T-helper 2 cell treated with Interferon-gamma antibody and Interleukin-4, amounts not matched to agents 5 μg/mL and 100 μg/mL, for 36 hours (primary cell): ENCODE measurements at places on chromosomes 2 and 18.

GRCh38 chr2:104444392-104444791 lies 409.5 kb upstream of the POU3F3 start:
- DNase-seq: no peak

DNA sequence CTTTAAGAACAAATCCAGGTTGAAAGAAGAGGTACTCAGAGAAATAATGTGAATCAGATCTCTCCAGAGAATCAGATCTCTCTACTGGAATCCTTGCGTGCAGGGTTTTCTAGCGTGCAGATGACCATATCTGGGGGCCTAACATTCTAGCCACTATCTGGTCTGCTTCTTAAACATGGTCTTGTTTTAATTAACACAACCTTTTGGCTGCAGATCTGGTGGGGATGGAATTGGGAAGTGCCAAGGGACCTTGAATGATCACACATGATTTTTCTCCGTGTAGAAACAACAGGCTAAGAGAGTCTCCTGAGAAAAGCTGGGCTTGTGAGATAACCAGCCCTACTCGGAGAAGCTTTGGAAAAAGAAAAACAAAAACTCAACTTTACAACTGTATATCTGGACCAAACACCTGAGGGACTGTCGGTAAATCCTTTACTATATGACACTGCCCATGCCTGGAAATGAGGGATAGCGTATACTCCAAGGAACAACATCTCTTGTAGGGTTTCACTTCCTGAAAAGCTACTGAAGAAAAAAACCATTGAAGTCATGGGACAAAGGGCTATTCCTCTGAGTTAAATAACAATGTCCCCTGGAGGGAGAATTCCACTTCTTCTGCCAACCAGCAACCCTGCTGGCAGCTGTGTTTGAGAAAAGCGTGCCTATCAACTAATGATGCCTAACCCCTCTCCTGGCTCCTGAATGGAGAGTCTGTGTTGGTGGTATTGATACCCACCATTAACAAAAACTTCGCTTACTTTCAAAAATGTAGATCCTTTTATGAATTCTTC lies 171.0 kb upstream of the REV1 start:
- no peak for DNase-seq

GRCh38 chr2:95728878-95729596 lies 137.2 kb downstream of the TRIM43 start:
- peak; percentile 15 for DNase-seq

DNA sequence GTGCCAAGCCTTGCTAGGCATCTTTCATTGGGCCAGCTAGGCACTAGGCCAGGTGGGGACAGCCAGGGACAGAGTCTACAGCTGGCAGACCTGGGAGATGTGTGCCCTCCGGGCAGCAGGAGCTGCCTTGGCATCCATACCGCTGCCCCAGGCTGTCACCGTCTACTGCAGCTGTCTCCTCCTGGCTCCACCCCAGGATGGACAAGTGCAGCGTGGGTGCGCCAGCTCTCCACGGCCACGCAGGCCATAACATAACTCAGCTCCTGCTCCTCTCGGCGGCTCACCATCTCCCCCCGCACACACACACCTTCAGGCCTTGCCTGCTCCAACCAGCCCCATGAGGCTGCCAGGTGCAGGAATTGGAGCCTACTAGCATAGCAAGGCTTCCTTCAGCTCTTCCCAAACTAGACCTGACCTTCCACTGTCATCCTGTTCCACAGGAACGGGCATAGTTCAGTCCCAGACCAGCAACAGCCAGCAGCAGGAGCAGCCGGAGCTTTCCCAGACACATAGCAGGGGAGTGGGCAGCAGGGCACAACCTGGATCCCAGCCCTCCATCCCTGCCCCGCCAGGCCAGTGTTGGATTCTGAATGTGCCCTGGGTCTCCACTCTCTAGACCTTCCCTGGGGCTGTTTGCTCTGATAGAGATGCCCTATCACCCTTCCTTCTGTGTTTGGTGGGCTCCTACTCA lies 2.5 kb upstream of the ADRA2B start:
- DNase-seq: no peak

GRCh38 chr2:14567561-14567960 lies 65.0 kb upstream of the LRATD1 start:
- DNase-seq: no peak

- DNase-seq: no peak
Observed at GRCh38 chr2:105582952-105583660, 161.6 kb upstream of the NCK2 start.

GRCh38 chr2:137525641-137526190 lies 438.6 kb upstream of the HNMT start:
- no peak for DNase-seq

- no peak for DNase-seq
Observed at GRCh38 chr18:63138436-63139340, 180.9 kb downstream of the BCL2 start.

- DNase-seq: no peak
Observed at GRCh38 chr2:200787351-200788120, 24.2 kb upstream of the BZW1 start.

DNA sequence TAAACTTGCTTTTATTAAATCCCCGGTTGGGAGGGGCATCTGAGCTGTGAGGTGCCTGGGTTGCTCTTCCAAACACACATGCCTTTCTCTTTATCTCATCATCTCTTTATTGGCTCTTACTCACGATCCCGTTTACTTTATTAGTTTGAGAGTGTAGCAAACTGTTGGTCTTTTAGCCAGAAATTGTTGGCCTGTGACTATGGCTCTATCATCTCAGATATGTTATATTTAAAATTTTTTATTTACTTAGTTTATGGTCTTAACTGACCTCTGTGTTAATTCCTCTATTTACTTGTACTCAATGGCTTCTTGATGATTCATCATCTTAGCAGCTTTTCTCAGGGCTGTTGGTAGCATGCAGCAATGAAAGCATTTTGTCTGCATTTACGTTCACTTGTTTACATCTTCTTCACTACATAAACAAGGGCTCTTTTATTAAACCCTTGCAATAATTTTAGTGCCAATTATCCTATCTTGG lies 408.4 kb downstream of the HRH4 start:
- DNase-seq: no peak

- DNase-seq: no peak
Observed at GRCh38 chr2:71606244-71606643, 152.9 kb downstream of the DYSF start.

GRCh38 chr2:212005085-212005671 lies 533.4 kb downstream of the ERBB4 start:
- no peak for DNase-seq

DNA sequence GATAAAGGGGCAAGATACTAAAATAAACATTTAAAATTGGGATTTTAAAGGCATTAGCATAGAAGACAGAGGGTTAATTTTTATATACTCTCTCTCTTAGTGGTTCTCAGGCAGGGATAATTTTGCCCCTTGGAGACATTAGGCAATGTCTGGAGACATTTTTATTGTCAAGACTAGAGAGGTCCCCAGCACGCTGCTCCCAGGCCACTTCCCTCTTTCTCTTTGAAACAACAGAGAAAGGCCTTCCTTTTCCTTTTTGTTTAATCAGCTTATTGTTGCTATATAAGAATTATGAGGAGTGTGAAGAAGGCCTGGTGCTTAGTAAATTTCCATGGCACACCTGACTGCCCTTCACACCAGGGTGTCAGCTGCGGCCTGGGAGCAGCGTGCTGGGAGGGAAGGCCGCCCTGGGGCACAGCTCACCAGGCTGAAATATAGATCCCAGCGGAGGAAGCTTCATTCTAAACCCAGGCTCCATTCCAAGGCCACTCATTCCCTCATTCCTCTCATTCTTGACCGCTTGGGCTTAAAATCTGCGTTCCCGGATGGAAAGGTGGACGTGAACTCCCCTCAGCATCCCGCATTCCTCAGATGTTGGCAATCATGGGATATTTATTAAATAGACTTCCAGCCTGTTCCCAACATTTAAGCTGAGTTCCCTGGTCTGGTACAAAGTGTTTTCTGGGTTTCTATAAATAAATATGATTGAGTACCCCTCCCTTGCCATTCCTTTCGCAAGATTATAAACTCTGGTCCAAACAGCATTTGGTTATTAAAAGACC lies 22.5 kb downstream of the SLC14A2 start:
- DNase-seq: no peak

DNA sequence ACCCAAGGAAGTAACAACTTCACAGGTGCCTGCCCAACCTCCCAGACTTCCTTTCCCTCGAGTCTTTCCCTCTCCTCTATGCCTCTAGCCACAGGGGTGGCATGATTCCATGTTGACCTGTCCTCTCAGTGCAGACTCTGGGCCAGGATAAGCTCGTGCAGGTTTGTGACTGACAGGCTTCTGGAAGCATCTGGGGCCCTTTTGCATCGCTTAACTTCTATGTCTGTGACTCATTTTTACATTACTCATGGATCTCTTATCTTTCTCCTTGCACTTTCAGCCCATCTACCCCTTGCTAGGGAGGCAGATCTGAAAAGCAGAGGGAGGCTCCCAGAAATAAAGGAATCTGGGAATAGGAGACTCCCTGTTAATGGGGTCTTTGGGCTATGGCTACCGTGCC lies 98.5 kb upstream of the RIOK3 start:
- no peak for DNase-seq

DNA sequence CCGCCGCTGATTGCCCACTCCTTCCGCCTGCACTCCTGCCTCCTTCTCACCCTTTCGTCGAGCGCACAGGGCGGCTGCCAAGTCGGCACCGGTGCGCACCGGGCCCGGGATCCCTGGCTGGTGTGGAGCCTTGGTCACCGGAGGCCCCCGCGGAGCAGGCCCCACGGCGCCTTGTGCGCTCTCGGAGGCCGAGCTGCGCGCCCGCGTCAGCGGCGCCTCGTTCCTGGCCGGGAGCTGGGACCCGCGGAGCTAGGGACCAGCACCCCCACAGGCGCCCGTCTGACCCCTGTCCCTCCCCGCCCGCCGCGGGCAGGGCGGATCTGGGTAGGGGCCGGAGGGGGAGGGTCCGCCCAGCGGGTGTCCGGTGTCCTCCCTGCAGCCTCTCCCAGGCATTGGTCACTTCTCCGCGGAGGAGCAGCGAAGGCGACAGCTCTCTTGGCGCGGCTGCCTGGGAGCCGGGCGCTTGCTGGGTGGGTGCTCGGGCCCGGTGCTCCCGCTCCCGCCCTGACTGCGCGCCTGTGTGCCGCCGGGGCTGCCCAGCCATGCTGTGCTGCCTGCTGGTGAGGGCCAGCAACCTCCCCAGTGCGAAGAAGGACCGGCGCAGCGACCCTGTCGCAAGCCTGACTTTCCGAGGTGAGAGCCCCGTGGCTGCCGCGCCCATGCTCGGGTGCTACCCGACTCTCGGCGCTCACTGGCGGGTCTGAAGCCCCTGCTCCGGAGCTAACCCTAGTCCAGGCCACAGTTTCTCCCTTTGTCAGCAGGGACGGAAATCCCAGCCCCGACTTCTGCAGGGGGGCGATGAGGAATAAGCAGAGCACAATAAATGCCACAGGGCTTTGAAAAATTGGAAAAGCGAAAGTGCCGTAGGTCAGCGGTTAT lies 13.2 kb downstream of the DYSF start:
- DNase-seq: no peak

DNA sequence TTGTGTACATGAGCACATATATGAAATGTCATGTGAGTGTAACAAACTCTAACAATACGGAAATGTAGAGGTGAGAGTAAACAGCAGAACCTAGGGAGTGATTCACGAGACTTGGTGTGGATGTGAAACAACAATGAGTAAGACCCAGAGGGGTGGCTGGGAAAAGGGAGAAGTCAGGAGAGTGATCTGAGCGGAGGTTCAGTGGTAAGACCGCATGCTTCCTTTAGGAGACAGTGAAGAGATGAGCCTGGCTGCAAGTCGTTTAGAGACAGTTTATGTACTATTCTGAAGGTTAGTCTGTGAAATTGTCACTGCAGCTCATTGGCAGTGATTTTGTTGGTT lies 150.6 kb downstream of the PRPF40A start:
- DNase-seq: no peak

DNA sequence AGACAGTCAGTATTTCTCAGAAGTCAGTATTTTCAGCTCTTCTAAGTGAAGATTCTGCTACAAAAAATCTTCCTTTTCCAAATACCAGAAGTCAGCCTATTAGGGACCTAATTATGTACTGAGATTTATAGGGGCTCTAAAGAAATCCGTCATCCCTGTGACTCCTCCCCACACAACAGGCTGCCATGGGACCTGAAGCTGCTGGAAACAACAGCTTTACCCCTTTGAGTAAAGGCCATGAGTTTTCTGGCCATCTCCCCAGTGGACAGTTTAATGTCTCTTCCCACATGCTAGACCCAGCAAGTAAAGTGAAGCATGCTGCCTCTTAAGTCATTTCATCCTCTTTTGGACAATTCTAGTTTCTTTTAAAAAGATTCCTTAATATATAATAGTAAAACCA lies 255.7 kb upstream of the ACVR2A start:
- no peak for DNase-seq

GRCh38 chr2:180781276-180781675 lies 199.1 kb upstream of the UBE2E3 start:
- DNase-seq: no peak

GRCh38 chr18:57859314-57859713 lies 56.2 kb upstream of the ATP8B1 start:
- DNase-seq: no peak

DNA sequence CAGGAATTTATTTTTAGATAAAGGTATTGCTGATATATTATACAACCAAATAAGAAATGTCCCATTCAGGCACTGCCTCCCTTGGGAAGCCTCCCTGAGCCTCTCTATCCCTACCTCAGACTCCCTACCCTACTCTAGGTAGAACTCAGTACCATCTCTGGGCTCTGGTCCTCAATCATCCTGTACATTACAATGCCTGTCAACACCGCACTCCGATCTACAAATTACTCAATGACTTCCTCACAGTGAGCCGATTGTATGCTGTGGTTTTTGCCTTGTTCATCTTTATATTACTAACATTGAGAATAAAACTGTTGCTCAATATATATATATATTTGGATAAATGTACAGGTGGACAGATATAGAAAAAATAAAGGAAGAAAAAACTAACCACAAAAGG lies 207.5 kb downstream of the STK39 start:
- DNase-seq: no peak

DNA sequence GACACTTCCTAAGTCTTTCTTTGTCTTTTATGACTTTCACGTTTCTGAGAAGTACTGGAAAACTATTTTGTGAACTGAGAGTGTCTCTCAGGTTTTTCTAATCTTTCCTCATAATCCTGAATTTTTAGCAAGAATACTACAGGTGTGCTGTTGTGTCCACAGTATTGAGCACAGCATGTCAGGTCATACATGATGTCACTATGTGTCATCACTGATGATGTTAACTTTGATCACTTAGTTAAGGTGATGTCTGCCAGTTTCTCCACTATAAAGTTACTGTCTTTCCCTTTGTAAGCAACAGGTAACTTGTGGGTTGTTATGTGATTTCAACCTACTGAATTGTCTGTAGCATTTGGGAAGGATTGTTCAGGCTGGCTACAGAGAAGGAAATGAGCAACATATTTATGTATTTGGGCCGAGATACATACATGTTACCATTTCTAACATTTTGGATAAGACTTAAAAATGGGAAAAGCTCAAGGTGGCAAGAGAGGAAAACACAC lies 11.1 kb downstream of the MATN3 start:
- DNase-seq: no peak

DNA sequence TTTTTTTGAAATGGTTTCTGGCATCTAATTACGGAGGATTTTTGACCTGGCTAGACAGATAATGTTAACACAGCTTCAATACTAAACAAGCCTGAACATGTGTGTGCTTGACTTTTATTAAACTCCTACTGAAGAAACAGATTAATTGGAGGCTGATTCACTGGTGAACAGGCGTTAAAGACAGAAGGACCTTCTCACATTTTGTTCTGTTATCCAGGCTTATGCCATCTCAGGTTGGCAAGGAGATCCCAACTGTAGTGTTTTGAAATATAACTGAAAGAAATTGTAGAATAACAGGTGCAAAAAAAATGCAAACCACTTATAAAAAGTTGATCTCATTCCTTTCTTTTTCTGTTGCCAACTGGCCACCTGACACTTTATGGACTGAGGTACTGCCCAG lies 269.6 kb downstream of the ARHGAP15 start:
- DNase-seq: no peak
